ENCODE measurements at places on chromosomes 12 and 14.
A peak's percentile ranks its signal among the peaks of the same experiment; 100 is the strongest.

GRCh38 chr12:85138833-85139232 lies 102.7 kb downstream of the LRRIQ1 start:
- DNase-seq = no peak

DNA sequence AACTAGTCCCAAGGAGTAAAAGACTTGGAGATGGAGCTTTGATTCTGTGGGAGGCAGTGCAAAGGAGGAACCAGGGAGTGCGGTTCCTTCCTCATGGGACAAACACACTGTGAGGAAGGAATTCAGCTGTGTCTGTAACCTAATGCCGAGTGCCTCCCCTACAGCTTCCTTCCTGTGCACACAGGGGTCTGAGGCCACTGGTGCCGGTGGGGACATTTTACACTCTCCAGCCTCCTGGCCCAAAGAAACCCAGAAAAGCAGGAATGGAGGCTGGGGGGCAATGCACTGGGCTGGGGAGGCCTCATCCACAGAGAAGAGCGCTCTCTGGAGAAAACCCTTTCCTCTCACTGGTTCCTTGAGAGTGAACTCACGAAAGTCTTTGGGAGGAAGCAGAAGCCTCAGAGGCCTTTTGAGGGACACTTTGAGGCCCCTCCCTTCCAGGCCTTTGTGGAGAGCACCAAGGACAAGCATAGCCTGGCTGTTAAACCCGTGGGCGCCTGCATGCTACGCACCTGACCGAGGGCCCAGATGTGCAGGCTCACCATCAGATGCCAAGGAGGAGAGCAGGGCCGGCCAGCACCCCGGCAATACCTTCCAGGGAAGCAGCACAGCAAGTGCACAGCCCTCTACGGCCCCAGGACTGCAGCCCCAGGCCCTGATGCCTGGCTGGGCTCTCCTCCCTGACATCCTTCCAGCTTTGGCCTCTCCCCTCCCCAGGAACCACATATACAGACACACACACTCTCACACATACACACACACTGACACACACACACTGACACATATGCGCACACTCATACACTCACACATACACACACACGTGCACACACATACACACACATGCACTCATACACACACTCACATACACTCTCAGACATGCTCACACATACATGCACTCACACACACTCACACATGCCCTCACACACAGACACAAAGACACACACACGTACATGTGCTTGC lies 52.0 kb downstream of the NFKBIA start:
- DNase-seq = no peak

- DNase-seq = no peak
Measured at GRCh38 chr12:120762086-120762485, 36.5 kb downstream of the ACADS start.

DNA sequence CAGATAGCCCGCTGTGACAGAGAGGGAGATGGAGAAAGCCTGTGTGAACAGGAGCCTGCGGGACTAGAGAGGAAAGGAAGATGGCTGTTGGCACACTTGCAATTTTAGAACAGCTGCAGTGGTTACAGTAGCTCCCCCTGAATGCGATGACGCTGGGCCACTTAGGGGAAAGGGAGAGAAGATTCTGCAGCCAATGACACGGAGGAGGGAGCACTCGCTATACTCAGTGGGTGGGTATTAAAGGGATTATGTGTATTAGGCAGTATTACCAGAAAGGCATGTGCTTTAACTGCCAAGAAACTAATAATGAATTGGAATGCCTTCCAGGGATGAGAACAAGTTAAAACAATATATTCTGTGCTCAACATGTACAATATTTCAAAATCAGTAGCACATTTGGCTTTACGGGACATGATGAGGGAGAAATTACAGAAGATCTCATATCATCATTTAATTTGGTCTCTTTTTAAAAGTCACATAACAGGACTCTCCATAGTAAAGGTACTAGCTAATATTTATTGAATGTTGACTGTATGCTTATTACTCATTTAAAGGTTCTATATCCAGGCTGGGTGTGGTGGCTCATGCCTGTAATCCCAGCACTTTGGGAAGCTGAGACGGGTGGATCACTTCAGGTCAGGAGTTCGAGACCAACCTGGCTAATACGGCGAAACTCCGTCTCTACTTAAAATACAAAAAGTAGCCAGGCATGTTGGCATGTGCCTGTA lies 35.9 kb upstream of the FOS start:
- no peak for DNase-seq

DNA sequence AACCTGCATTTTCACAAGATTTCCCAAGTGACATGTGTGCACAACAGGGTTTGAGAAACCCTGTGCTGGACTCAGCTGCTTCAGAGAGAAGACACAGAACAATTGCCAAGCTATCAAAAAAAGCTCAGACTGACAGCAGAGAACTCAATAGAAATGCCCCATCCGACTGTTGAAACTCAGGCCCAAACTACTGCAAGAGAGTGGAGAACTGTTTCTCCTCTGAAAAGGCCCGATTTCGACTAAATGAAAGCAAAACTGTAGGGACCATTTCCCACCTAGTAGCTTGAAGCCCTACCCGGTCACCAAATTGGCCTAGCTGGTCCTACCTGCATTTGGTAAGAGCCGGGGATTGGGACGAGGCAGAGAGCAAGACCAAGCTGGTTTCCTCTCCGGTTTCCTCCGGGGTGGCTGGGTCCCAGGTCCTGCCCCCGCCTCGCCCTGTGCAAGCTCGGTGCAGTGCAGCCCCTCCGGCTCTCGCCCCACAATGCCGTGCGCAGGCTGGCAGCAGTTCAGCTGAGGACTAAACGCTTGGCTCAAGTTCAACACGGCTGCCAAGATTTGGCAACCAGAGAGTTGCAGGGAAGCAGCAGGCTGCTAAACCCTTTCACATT lies 1180.6 kb downstream of the VRK1 start:
- no peak for DNase-seq

- peak; percentile 22 for DNase-seq
Measured at GRCh38 chr14:52299692-52300278, 14.3 kb upstream of the PTGER2 start.

DNA sequence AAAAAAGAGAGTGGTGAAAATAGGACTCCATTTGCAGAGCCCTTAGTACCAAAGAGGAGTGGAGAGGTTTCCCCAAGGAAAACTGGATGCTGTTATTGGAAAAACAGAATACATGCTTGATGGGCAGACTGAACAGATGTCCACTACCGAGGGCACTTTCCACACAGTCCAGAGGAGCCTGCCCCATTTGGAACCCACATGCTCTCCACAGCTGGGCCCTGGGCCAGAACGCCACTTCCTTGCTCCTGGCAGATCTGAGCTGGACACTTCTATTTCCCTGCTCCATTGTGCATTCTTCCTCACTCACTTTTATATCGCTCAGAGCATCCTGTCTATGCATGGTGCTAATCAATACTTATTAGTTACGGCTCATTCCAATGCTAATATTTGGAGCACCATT lies 249.9 kb downstream of the SLC15A4 start:
- no peak for DNase-seq

- no peak for DNase-seq
Measured at GRCh38 chr12:93127582-93128331, 198.7 kb upstream of the EEA1 start.

GRCh38 chr12:40963751-40964150 lies 224.4 kb upstream of the PDZRN4 start:
- DNase-seq = no peak

DNA sequence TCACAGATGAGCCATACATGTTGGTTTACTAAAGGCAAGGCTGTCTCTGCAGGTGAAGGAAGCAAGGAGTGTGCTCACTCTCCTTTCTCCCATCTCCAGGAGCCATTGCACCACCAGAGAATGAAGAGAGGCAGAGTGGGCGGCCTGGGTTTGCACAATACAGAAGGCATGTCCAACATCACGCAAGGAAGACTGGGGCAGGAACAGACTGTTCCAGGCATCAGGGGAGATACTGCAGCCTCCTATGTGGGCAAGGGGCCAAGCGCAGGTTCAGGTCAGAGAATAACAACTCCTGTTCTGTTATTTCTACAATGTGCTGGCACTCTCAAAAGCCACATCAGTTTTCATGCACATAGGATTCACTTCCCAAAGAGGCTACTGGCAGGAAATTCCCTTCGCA lies 1.7 kb upstream of the TMEM229B start:
- DNase-seq = no peak

DNA sequence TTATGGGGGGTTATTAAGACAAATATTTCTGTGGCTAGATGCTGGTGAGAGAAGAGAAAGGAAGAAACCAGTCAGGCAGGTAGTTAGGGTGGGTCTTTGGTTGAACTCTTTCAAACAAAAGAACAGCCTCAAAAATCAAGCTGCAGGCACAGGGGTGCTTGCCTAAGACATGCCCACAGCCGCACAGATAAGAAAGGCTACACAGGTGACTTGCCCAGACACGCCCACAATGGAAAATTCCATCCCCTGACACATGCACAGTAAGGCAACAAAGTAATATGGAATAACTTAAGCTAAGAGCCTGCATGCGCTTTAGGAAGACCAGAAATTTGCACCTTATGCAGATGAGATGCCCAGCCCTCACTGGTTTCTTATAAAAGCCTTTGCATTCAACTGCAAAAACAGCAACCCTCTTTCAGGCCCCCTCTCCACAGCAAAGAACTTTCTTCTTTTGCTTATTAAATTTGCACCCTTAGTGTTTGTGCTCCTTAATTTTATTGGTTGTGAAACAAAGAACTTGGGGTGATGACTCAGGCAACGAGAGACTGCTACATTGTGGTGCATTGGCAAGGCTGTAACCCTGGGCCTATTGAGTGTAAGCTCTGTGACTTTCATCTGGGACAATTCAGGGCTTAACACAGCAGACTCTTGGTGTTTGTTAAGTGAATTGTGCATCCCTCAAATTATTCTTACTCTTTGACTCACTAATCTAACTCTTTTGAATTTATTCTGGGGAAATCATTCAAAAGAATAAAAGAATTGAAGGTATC lies 149.4 kb downstream of the RPAP3 start:
- DNase-seq = no peak

GRCh38 chr14:95834496-95834895 lies 42.1 kb upstream of the TUNAR start:
- DNase-seq = no peak

DNA sequence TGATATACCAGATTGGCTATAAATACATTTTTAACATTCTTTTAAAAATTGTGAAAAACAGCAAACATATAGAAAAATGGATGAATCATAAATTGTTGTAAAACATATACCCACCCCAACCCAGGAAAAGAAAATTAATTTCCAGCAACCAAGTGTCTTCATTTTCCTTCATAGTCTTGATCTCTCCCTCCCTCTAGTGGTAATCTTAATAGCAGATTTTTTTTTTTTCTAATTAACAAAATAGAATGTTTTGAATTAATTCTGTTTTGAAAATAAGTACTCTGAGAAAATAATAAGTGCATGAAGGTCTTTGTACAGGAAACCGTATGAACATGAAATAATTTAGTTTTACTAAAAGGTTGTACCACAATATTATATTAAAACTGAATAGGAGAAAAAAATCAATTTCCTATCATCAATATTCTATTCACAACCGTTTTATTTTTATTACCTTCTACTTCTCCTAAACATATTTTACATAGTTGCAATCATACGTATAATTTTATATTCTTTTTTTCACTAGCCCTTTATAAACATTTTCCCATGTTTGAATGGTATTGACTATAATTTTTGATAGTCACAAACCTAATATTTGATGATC lies 7.0 kb downstream of the ETNK1 start:
- DNase-seq = peak; percentile 58

DNA sequence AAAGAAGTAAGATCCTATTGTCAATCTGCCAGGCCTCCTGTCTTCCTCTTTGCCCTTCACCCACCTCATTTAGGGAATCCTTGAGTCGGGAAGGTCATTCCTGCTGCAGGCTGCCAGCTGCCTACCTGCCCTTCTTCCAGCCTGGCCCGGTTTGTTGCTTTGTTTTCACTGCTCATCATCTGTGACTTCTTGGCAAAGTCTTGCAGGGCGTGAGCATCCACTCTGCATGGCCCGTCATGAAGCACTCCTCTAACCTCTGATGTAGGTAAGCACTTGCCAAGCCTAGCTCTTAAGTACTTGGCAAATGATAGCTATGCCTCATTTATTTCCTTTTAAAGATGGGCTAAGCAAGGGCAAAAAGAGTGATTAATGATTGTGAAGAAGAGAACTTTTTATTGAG lies 192.8 kb downstream of the NRXN3 start:
- DNase-seq = no peak

DNA sequence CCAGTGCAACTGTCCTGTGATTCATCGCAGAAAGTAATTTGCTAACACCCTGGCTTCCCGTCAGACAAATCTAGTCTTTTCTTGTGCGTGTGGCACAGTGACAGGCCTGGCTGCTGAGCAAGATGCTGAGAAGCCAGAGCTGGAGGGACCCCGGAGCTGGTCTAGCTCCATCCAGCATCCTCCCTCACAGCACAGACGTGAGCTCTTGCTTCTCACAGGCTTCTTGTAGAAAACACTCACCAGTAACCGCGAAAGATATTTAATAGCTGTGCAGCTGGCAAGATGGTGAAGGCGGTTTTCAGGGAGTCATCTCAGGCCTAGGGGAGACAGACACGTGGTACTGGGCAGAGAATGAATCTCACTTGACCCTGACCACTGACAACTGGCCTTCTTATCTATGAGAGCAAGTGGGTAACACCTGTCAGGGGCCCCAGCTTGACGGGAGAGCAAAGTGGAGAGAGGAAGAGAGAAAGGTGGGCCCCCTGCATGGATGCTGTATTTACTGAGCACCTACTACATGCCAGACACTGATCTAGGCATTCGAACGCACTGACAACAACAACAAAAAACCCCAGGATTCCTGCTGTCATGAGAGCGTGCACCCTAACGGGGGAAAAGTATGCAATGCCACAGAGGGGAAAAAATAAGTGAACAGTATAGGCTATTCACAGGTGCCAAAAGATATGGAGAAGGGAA lies 63.3 kb downstream of the CCDC88C start:
- no peak for DNase-seq

- DNase-seq = peak; percentile 31
Measured at GRCh38 chr14:77181603-77182437, at the start of gene TMEM63C. TSS of gene TMEM63C (plus strand) at chr14:77181798. CDS start at chr14:77218814, 37,016 bp downstream.

GRCh38 chr12:102374190-102374589 lies 106.2 kb downstream of the IGF1 start:
- DNase-seq = no peak

GRCh38 chr14:73591690-73592449 lies at the start of gene ACOT4:
TSS of gene ACOT4 (plus strand) at chr14:73591873. CDS start at chr14:73591960, 87 bp downstream.
- no peak for DNase-seq

GRCh38 chr14:58430156-58430555 lies 2.6 kb downstream of the KIAA0586 start:
- DNase-seq = peak; percentile 66

DNA sequence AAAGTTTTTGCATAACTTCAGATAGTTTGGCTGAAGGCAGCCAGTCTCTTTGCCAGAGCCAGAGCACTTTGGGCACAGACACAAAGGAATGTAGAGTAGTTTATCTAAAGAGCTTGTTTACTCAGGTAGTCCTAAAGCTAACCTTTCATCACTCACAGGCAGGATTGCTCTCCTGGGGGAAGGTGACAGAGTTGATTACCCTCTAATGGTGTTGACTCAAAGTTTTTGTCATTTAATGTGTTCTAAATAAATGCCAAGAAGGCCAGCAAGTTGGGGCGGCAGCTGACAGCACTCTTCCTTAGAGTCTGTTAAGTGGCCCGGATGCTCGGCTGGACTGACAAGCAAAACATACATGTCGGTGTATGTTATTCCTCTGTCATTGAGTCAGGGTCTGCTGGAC lies 9.3 kb upstream of the TAS2R46 start:
- DNase-seq = no peak
